Activated naive CD4-positive, alpha-beta T cell treated with anti-CD3 and anti-CD28 coated beads, Interleukin-2, amount 50 U/mL, for 16 hours (primary cell): ENCODE measurements at places on chromosomes 16 and 17.
A peak's percentile ranks its signal among the peaks of the same experiment; 100 is the strongest.

GRCh38 chr17:2841606-2842005 is 45.4 kb downstream of the RAP1GAP2 start:
- DNase-seq, result no peak

DNA sequence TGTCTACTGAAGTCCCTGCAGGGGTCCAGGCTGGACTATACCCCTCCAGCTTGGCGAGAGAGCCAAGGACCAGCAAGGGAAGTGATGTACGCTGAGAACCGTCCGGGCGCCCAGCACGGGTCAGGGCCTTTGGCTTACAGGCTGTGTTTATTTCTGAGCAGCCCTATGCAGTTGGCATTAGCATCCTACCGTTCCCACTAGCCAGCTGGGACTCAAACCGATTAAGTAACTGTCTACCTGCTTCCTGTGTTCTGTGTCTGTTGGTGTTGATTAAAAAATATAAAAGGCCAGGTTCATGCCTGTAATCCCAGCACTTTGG is 73.8 kb downstream of the CMIP start:
- DNase-seq, result no peak

- DNase-seq, result no peak
These were observed 18.5 kb downstream of the RSPRY1 start for GRCh38 chr16:57204675-57205074.

- no peak for DNase-seq
These were observed 6.7 kb upstream of the PRPSAP2 start for GRCh38 chr17:18851201-18851600.

GRCh38 chr16:78742501-78743283 is 643.2 kb downstream of the WWOX start:
- DNase-seq, result peak; percentile 75

DNA sequence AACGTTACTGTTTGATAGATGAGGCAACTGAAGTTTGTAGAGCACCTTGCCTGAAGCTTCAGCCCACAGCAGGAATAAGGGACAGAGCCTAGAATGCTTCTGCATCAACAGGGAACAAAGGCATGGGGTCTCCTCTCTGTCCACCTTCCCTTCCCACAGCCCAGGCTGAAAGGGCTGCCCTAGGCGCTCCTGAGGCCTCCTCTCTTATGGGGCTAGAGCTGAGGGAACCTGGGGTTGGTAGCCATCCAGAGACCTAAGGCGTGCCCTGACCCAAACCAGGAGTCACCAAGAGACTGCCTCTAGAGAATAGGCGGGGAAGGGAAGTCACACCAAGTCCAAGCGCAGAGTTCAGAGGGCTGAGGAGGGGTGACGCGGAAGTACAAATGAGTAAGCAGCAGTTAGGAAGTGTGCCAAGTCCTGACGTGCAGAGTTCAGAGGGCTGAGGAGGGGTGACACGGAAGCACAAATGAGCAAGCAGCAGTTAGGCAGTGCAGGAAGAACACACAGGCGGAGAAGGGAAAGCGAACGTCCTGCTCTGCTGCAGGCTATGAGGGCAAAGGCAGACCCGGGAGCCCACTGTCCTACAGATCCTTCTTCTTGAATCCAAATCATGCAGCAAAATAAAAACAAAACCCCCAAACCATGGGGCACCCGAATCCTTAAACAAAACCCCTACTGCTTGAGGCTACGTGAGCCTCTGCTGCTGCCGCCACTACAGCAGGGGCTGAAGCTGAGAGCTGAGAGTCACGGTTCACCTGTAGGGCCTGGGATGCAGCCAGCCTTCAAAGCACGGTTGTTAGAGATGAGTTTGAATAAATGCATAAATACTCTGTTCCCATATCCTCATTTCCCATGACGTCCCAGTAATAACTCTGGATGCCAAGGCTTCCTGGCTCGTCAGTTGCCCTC is 2.7 kb upstream of the SPG7 start:
- peak; percentile 87 for DNase-seq

- no peak for DNase-seq
These were observed 20.4 kb downstream of the PRCD start for GRCh38 chr17:76560036-76560876.

GRCh38 chr17:78665952-78666920 is 89.0 kb upstream of the DNAH17 start:
- DNase-seq, result peak; percentile 42

GRCh38 chr17:34652021-34652555 is 72.7 kb downstream of the TMEM132E start:
- DNase-seq, result no peak

DNA sequence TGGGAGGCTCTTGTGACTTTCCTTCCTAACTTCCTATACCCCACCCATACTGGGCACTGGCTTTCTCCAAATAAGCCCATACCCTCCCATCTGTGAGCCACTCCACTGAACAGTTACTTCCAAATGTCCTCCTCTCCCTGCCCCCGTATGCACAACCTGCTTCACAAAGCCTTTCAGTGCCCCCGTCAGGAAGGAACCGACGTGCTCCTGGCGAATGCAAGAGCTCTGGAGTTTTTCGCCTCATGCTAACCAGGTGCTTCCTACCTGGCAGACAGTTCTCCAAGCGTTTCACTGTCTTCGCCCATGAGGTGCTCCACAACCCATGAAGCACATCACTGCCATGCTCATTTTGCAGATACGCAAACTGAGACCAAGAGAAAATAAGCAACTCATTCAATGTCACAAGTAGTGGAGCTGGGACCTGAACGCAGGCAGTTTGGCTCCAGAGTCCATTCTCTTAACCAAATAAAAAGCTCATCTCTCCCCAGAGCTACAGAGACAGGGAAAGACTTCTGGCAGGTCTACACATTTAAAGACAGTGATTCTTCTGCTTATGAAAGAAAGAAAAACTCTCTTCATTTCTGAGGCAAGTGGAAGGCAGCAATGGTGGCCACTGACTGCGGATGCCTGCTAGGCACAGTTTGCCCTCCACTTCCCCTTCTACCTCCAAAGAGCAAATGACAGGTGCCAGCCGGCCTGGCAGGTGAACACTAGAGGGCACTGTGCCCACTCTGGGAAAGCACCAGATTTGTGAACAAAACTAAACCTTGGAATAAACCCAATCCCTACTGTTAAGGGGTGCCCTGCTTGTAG is 23.8 kb downstream of the SPHK1 start:
- peak; percentile 71 for DNase-seq

DNA sequence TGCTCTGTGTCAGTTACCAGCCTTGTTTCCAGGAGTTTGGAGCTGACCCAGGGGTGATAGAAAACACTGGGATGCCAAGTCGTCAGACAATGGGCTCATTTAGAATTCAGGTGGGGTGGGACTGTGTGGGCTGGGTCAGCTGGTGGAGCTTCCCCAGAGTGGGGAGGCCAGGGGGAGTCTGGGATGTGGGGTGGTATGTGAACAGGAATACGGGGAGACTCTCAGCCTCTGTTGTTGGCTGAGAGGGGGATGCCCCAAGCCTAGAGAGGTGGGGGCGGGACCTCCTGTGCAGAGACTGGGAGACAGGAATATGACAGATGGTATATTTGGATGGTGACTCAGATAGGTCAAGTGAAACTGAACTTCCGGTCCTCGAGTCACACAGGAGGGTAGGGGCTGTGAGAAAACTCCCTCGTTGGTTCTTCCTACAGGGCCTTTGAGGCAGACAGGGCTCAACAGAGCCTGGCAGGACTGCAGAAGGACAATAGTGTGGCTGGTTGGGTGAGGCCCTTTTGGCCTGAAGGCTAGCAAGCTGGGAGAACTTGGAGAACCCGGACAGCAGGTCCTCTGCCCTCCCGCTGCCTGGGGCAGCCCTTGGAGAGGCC is 23.7 kb downstream of the CDH1 start:
- peak; percentile 39 for DNase-seq

- peak; percentile 55 for DNase-seq
These were observed 14.4 kb upstream of the CDIPT start for GRCh38 chr16:29877266-29877961.

- peak; percentile 15 for DNase-seq
These were observed 59.4 kb upstream of the XYLT1 start for GRCh38 chr16:17529982-17530760.

DNA sequence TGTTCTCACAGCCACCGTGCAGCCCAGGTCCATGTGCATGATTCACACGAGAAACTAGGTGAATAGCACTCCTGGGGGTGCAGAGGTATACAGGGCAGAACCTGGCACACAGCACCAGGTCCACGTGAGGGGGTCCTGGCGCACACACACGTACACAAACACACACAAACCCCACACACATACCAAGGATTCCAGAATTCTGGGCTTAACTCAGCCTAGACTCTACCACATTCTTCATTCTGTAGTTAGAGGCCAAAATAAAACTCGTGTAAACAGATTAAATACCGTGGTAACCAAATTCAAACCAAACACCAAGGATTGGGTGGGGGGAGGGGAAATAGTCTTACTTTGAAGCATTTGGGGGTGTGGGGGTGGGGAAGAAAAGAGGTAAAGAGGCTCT is 58.5 kb downstream of the XYLT1 start:
- no peak for DNase-seq

DNA sequence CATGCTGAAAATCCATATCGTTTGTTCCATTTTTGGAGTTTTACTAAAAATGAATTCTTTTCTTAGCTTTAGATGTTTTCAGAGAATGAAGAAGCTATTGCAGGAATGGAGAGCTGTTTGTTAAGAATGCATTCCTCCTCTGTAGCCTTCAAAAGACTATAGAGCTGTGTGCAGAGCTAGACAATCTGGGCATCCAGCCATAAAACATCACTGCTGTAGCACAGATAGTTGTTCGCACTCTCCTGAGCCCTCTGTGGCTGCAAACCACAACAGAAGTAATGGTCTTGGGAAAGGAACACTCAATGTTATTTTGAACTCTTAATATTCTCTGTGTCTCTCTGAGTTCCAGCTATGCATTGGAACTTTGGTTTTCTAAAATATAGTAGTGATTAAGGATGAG is 4.9 kb downstream of the TNRC6C start:
- DNase-seq, result no peak

DNA sequence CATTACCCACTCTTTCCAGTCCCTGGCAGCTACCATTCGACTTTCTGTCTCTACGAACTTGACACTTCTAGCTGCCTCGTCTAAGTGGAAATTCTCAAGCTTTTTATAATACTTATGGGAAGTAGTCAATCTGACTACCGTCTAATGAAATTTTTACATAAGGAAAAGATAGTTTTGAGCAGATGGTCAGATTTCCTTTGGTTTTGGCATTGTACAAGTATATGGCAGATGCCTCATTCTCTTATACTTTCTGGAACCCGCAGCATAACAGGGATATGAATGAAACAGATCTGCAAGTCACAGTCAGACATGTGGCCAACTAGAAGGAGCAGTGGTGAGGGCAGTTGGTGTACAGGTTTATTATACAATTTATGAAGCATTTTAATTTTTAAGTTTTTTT is 146.0 kb downstream of the PITPNC1 start:
- DNase-seq, result no peak

DNA sequence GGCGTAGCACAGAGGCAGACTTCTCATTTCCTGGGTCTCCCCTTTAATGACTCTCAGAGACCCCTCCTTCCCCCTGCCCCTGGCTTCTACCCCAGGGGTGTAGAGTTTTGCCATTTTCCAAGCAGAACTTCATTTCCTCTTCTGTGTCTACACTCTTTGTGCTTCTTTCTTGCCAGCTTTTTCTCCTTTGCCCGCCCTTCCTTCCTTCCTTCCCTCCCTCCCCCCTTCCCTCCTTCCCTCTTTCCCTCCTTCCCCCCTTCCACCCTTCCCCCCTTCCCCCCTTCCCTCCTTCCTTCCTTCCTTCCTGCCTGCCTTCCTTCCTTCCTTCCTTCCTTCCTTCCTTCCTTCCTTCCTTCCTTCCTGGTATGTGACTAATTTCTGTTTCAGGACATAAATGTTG is 47.0 kb downstream of the MAPT start:
- DNase-seq, result no peak

DNA sequence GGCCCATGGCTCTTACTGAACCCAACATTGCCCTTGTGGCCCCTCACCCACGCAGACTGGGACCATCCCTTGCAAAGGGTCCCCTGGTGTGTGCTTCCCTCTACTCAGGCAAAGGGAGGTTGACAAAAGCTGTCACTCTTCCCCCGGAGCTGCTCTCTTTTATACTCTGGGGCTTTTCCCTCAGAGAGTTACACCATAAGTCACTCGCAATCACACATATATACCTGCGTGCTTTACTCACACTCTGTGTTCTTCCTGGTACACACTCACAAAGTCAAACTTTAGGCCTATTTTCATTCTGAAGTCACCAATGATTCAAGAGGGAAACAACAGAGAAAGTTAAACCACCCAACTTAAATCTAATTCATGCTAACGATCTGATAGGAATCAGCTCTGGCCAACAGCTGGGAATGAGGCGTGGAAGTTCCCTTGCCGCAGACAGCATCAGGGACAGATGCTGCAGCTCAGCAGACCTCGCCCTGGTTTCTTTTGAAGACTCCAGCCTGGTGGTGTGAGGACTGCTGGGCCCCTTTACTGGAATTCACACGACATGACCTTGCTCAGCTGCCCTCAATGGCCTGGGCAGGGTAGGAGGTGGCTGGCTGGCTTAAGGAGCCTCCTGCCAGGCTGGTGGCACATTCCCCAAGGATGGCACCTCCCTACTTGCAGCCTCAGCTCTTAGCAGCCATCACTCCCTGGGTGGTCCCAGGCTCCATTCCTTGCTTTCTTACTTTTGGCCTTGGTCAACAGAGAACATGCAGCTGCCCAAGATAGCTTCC is 27.3 kb downstream of the HIC1 start:
- no peak for DNase-seq

GRCh38 chr16:529012-529575 is 1.6 kb downstream of the CAPN15 start:
- DNase-seq, result no peak

DNA sequence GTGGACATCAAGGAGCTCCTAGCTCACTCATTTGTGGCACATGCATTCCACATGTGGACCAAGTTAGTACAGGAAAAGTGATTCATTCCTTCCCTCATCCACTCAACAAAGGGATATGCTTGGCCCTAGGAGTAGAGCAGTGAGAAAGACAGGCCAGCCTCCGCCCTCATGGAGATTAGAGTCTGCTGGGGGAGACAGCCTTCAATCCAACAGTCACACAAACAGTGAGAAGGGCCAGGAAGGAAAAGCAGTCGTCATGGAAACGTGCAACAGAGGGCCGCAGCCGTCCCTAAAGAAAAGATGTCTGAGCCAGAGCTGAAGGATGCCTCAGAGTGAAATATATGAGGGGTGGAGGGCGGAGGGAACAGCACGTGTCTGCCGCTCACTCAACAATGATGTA is 109.9 kb downstream of the VPS53 start:
- DNase-seq, result no peak

DNA sequence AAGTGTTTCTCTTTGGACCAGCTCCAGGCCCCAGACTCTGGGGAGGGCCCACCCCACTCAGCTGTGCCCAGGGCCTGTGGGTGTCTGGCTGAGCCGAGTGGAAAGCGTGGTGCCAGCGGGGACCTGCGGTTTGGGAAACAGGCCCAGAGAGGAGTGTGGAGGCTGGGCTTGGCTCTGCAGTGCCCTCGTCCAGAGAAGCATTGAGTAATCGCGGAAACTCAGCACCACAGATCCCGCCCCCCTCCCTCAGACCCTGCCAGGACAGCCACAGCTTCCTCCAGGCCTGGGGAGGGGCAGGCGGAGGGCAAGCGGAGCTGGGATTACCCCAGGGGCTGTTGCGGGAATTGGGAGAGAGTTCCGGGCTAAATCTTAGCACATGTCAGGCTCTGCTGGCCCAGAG is 14.6 kb upstream of the PITPNA start:
- no peak for DNase-seq

GRCh38 chr16:67530013-67530939 is 1.6 kb downstream of the RIPOR1 start:
- DNase-seq, result no peak

- DNase-seq, result no peak
These were observed 42.9 kb downstream of the SYT17 start for GRCh38 chr16:19210968-19211367.
